Vein endothelial cell (primary cell): ENCODE measurements at places on chromosomes 11 and 22. TPM values are rescaled to one million over a fixed set of nuclear protein-coding genes. Genes with fewer than 3 reads are reported as not detected.

Gene RANBP1
- total RNA-seq, result 187 and 231 TPM in 2 replicates

Gene KCNE3
- 0.33 and 1.1 TPM in 2 replicates for total RNA-seq

Gene PRAME
- not detected in 2 replicates for total RNA-seq

Gene TRMT2A
- total RNA-seq, result 33.6 and 47.4 TPM in 2 replicates

Gene ABTB2
- total RNA-seq, result 0.65 and 0.76 TPM in 2 replicates

Gene CEP126
- total RNA-seq, result 2.6 and 4.2 TPM in 2 replicates

Gene PDXP
- 11.8 and 15.4 TPM in 2 replicates for total RNA-seq

Gene SYCE3
- not detected in 2 replicates for total RNA-seq

Gene APBB1
- 38.1 and 57.8 TPM in 2 replicates for total RNA-seq

Gene VSIG10L2
- total RNA-seq, result not detected in 2 replicates
